ENCODE measurements at places on chromosomes 1 and 21.
A peak's percentile ranks its signal among the peaks of the same experiment; 100 is the strongest.

DNA sequence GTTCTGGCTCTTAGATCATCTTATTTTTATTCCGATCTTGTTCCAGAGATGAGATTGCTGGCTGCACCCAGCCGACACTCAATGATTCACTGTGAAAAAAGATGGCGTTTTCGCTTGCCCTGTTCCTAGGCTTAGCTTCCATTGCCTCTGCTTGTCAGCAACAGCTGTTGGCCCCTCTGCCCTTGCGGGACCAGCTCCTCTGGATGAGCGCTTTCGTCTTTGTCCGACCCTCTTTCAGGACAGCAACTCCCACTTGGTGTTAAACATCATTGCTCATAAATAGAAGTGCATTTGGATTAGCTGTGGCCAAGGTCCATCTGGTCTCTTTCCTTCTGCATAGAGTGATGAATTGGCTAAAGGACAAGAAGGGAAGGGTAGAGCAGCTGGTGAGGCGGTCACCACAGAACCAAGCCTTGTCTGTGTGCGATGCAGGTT, 43.5 kb upstream of the SCCPDH start:
- no peak for DNase-seq

GRCh38 chr1:212432661-212433576, at the start of gene NENF:
TSS of gene NENF (plus strand) at chr1:212432920. CDS start at chr1:212432944, 24 bp downstream.
- DNase-seq = peak; percentile 67

DNA sequence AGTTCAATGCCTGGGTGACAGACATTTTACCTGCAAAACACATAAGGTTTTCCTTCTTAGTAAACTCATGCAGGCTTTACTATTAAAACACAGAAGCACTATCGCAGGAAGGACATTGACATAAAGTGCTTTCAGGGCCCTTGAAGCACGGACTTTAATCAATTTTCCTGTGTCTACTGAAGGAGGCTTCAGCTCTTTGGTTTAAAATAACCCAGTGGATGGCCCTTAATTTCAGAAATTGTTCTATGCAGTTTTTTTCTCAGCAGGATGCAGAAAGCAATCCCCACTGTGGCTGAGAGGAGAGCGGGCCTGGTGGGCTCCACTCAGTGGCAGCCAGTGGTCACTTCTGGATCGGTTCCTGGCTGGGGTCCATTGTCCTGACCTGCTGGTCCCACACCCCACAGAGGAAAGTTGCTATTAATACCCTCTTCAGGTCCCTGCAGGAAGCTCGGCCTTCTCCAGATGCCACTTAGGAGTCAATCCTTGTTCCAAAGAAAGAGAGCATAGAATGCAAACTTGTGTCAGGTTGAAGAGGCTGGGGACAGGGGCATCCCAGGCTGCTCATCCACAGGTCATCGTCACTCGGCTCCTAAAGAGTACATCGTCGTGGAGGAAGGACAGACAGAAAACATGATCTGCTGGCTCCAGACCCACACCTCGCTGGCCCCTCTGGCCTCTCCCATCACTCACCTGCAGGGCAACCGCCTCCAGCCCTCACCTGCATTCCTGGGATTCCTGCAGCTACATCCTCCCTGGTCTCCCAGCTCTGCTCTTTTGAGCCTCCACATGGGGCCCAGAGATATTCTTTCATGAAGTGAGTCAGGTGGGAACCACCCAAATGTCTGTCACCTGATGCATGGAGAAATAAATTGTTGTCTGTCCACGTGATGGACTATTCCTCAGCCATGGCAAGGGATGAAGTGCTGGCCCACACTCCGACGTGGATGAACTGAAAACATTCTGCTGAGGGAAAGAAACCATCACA, 153.1 kb downstream of the PSMG1 start:
- no peak for DNase-seq

- DNase-seq = no peak
Measured at GRCh38 chr1:186901631-186902030, 72.9 kb downstream of the PLA2G4A start.

DNA sequence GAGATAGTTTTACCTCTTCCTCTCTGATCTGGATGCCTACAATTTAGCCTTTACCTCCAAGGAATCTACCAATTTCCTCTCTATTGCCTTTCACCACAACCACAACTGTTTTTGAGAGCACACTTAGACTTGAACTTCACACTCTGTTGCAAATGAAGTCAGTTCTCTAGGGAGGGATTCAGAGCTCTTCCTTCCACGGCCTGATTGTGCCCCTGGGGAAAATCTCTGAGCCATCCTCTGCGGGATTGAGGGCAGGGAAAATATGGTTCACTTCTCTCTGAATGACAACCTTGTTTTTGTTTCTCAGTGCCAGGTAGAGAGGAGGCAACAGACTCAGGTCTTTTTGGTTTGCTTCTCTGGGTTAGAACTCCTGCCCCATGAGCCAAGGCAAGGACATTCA, 35.4 kb upstream of the BCL10 start:
- DNase-seq = no peak

GRCh38 chr1:111032295-111032897, 68.7 kb upstream of the LRIF1 start:
- DNase-seq = no peak
